ENCODE measurements at places on chromosomes 5 and 9.

- DNase-seq = no peak
Observed at GRCh38 chr5:9314558-9314957, 231.3 kb downstream of the SEMA5A start.

- DNase-seq = no peak
Observed at GRCh38 chr5:75338408-75338807, 1.4 kb downstream of the HMGCR start.

DNA sequence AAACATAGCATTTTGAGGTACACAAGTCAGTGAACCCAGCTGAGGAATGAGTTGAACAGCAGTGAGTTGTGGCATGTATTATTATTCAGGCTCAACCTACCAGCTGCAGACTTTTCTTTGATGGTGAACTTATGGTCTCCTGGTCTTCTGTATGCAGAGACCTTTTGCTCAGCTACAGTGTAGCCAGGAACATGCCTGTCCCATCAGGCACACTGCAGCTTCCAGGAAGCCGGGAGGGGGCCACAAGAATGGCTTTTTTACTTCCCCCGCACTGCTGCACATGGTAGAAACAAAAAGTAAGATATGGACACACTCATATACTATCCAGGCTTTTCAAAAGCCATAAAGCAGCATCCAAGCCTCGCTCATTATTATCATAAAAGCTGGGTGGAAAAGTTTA is 65.3 kb upstream of the PLPP1 start:
- no peak for DNase-seq

DNA sequence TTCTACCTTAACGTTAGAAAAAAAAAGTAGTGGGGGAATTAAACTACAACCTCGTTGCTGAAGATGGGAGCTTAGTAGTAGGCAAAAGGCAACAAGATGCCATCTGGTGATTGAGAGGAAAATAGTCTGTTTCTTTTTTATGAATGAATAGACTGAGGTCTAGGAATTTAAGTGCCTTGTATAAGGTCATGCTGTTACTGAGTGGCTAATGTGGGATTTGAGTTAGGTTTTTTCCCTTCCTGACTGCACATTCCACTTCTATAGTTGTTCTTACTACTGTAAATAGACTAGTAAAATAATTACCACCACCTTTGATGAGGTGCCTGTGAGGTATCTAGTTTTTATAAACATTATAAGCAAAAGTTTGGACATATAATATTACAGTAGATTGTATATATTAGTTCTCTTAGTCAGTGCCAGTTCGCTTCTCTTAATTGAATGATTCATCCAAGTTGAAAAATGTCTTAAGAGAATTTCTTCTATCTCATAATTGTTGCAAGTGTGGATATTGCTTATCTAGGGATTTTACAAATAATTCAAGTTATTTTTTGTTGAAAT is 19.1 kb downstream of the FSD1L start:
- no peak for DNase-seq

DNA sequence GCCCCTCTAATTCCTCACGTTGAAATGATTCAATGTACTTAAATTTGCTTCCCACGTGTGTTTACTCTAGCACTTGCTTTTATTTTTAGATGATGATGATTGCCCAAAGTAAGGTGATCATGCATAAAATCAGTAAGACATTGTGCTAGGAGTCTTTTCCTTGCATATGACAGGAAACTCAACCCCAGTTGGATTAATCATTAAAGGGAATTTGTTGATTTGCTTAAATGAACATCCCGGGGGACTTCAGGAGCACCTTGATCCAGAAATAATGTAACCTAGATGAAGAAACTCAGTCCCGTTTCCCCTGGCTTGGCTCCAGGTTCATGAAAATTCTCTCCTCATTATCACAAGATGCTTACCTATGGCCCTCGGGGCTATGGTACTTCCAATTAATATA is 106.1 kb upstream of the STC2 start:
- DNase-seq = no peak

DNA sequence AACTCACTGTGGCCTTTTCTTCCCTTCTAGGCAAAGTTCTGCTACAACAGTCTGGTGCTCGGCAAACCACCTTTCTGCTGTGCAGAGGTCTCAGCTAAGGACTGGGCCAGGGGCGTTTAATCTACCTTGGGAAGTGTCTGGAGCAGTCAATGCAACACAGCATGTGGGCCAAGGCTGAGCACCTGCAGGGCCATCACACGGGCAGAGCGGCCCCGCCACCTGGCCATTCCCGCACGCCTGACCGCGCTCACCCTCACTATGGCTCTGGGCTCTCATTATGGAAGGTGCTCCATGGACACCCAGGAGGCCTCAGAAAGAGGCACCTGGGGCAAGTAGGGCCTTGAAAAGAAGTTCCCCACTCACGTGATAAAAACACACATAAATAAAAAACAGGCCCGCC is 65.7 kb upstream of the TBC1D9B start:
- no peak for DNase-seq

DNA sequence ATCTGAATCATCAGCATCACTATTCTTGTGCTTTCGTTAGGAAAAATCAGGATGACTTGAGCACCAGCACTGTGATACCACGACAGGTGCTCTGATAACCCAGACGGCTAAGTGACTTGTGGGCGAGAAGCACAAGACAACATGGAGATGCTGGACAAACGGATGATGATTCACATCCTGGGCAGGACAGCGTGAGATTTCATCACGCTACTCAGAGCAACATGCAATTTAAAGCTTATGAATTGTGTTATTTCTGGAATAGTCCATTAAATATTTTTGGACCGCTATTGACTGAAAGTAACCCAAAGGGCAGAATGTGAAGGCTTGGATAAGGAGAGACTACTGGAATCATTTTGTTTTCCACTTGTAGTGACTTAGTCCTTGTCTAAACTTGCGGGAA is 114.8 kb upstream of the DAPK1 start:
- no peak for DNase-seq

DNA sequence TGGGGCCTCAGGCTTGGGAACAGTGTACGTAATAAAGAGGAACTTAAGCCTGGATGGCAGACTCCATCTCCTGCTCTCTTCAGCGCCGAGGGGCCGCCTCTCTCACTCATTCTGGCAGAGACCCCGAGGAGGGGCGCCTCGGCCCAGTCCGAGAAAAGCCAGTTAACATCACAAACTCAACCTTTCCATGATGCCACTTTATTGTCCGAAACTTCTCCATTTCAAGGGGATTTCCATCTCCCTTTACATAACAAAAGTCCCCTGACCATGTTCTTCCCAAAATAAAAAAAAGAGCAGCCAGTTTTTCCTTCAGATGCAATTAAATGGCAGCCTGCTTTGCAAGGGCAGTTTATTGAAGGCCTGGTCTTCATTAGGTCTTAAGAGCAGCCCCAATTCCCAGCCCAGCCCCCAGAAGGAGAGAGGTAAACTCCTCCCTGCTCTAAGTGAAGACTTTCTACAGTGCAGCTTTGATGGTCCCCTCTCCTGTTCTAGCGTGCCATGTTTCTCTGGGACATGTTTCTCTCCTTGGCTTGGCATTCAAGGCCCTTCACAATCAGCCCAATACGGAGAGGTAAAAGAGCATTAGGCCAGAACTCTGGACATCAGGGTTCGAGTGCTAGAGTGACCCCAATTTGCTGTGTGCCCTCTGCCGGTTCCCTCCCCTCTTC is 19.5 kb upstream of the RAB14 start:
- no peak for DNase-seq
